ENCODE measurements at places on chromosomes 4 and X.

DNA sequence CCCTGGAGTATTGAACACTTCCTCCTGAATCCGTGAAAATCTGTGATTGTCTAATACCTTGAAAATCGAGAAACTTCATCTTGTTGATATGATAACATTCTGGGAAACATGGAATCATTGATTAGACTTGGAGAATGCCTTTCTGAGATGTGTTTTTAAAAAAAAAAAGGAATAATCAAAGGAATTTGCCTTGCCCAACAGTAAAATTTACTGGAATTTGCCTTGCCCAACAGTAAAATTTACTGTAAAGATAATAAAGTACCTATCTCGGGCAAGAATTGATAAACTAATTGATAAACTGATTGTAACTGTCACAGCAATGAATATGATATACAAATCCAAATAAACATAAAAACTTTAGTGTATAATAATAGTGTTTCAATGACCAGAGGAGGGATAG, 44.7 kb downstream of the PHOX2B start:
- H3K27me3 ChIP-seq, result peaks cover 23% of the 10 kb centered on the region
- H3K4me1 ChIP-seq, result no peaks in the 10 kb centered on the region
- no peak overlapping the region for H3K4me3 ChIP-seq
- no peak overlapping the region for H3K27ac ChIP-seq
- DNase-seq, result no peak
- no peaks in the 10 kb centered on the region for H3K36me3 ChIP-seq

- no peaks in the 10 kb centered on the region for H3K36me3 ChIP-seq
- no peak for DNase-seq
- H3K4me3 ChIP-seq, result no peak overlapping the region
These were observed 154.3 kb upstream of the EOLA2 start for GRCh38 chrX:150092549-150092948.

DNA sequence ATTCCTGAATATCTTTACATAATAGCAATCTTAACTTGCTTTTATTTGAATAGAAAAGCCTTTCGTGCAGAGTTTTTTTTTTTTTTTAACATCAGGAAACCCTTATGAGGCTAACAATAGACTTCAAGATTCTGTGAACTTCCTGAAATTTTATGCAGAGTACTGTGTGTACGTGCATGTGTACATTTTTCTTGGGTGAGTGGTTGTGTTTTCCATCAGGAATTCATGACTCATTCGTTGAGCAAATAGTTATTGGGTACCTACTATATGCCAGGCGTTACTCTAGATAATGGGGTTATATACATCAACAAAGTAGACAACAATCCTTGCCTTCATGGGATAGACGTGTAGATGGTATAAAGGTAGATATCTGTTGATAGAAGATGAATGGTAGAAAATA, 59.1 kb downstream of the MRPL1 start:
- H3K27me3 ChIP-seq, result no peaks in the 10 kb centered on the region
- no peaks in the 10 kb centered on the region for H3K36me3 ChIP-seq
- DNase-seq, result no peak
- no peak overlapping the region for H3K27ac ChIP-seq
- H3K4me1 ChIP-seq, result no peaks in the 10 kb centered on the region

DNA sequence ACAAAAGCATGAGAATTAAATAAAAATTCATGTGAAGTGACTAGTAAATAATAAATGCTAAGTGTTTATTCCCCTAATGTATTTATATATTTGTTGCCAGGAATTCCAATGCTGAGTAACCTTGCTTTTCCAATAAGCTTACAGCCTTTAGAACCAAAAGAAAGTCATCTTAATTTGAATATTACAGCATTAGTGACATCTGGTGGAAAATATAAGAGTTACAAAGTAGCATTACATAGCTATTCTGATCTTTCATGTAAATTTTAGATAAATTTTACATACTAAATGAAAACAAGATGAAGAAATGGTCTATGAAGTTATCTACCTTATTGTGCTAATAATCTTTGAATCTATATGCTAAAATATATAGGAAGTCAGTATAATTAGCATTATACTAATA, 10.4 kb downstream of the MAD2L1 start:
- peaks cover 3% of the 10 kb centered on the region for H3K36me3 ChIP-seq
- no peak overlapping the region for H3K27ac ChIP-seq
- no peak for DNase-seq
- H3K27me3 ChIP-seq, result no peaks in the 10 kb centered on the region

DNA sequence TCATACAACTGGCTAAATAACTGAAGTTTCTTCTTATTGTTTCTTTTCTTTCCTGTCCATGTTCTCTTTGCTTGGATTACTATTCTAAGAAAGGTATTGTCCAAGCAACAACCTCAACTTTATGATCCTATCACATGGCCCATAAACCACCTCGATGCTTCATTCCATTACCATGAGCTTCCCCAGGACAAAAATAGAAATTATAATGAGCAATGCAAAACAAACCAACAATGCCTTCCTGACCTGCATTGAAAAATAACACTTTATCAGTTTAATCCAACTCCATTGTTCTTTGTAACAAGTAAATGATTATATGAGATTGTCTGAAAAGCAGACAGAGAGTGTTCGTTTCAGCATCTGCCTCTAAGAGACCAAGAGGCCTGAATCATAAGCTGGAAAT, 148.8 kb downstream of the HS6ST2 start:
- no peak overlapping the region for H3K4me3 ChIP-seq
- peaks cover 5% of the 10 kb centered on the region for H3K27me3 ChIP-seq
- DNase-seq, result no peak
- H3K36me3 ChIP-seq, result no peaks in the 10 kb centered on the region
- no peaks in the 10 kb centered on the region for H3K4me1 ChIP-seq

GRCh38 chrX:13404364-13404763, 84.5 kb upstream of the ATXN3L start:
- H3K27ac ChIP-seq, result no peak overlapping the region
- H3K4me1 ChIP-seq, result no peaks in the 10 kb centered on the region
- no peak overlapping the region for H3K4me3 ChIP-seq
- DNase-seq, result no peak
- H3K36me3 ChIP-seq, result no peaks in the 10 kb centered on the region

DNA sequence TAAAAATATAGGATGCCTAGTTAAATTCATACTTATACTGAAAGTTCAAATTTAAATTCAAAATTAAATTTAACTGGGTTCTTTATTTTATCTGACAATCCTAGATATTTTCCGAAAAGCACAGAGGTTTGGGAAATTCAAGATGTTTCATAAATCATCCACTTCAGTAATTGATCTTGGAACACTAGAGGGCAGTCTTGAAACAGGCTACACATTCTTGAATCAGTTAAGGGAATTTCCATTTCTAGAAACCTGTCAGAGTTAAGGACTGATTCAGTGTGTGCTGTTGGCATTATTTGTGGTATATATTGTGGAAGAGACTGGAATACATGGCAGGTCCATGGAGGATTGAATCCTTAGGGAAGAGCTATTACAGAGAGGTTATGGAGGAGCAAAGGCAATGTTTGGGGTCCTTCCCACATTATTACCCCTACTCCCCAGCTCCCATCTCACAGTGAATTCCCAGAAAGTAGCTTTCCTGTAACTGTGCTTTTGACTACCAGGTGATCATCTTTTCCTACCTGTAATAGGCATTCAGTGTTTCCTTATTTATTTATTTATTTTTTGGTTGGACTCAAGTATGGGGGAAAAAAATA, 92.9 kb downstream of the EGF start:
- H3K27ac ChIP-seq, result no peak overlapping the region
- peaks cover 37% of the 10 kb centered on the region for H3K27me3 ChIP-seq
- H3K4me1 ChIP-seq, result no peaks in the 10 kb centered on the region
- DNase-seq, result peak; percentile 76
- no peak overlapping the region for H3K4me3 ChIP-seq
- H3K36me3 ChIP-seq, result no peaks in the 10 kb centered on the region

GRCh38 chr4:114311787-114312186, 286.8 kb upstream of the UGT8 start:
- no peak overlapping the region for H3K27ac ChIP-seq
- no peaks in the 10 kb centered on the region for H3K4me1 ChIP-seq
- H3K4me3 ChIP-seq, result no peak overlapping the region

DNA sequence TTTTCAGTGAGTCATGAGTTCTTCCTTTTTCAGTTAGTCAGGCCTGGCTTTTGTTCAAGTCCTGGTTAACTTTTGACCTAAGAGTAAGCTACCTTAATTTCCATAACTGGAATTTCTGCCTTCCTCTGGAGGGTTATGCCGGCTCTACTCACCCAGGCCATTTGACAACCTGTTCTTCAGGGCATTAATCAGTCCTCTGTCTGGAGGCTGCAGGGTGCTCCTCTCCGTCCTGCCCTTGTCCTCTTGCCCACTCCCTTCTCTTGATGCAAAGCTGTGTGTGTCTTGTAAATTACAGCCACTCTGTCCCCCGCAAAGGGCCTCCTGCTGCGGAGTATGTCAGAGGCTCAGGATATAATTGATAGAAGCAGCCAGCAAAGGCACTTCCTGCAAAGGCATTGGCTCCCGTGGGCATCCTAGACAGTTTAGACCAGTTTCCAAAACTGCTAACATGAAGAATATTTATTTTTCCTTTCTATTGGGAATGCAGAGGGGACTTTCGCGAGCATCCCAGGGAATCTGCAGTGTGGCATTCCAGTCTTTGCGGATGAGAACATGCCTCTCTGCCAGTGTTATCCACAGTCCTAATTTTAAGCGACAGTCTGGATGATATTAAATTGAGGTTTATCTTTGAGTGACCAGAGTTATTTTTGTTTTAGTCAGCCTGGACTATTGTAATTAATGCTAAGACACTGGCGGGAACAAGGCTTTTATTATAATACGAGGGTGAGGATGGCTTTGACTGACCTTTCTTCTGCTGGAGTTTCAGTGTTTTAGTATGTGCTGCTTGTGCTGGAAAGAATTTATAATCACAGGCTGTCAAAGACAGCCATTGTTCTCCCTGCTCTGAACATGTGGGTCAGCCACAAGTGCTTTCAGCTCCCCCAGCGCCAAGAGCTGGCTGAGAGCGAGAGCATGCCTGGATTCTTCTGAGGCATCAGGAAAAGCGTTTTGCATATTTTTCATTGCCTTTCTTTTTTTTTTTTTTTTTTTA, 74.2 kb downstream of the LIMCH1 start:
- no peak overlapping the region for H3K27ac ChIP-seq
- H3K36me3 ChIP-seq, result no peaks in the 10 kb centered on the region
- H3K4me1 ChIP-seq, result no peaks in the 10 kb centered on the region
- no peak overlapping the region for H3K4me3 ChIP-seq

DNA sequence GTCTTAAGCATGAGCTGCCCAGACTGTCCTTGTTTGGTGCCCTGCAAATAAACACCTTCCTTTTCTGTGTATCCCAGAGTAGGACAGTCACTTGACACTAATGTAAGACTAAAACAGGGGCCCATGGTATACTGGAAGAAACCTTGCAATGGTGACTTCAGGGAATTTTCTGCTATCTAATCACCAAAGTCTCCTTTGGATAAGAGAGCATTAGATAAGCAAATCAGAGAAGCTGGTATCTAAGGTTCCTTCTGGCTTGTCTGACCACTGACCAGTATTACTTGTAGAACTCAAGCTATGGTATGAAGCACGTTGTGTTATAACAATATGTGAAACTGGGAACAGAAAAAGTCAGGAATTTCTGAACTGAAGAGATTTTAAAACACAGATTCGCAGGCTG, 173.9 kb downstream of the COL25A1 start:
- no peak overlapping the region for H3K4me3 ChIP-seq
- no peak overlapping the region for H3K27ac ChIP-seq
- no peaks in the 10 kb centered on the region for H3K36me3 ChIP-seq
